ENCODE measurements at places on chromosomes 1 and 21.

GRCh38 chr1:95927061-95927460, 693.1 kb downstream of the RWDD3 start:
- DNase-seq: no peak

- no peak for DNase-seq
Observed at GRCh38 chr1:217892750-217893149, 261.6 kb downstream of the SPATA17 start.

DNA sequence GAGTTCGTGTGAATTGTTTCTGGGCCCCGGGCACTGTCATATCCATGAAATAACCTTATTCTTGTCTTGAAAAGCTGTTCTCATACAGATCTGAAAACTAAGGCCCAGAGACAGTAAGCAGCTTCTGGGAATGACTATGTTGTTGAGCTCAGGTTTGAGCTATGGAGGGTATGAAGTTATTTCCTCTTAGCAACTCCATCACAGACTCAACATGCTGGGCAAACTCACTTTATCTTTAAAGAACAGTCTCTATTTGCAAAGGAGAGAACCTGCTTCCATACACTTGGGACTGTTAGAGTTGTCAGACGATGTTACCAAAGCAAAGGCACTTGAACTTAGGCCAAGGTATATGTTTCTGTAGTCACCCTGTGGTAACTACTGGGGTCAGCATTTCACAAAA, 90.0 kb downstream of the GPR88 start:
- DNase-seq: no peak

- no peak for DNase-seq
Observed at GRCh38 chr21:37075214-37075770, 2.2 kb downstream of the TTC3 start.

- DNase-seq: no peak
Observed at GRCh38 chr1:111320066-111320879, 29.6 kb downstream of the CHIA start.

- peak; percentile 7 for DNase-seq
Observed at GRCh38 chr1:6743189-6744101, 41.8 kb upstream of the CAMTA1 start.

DNA sequence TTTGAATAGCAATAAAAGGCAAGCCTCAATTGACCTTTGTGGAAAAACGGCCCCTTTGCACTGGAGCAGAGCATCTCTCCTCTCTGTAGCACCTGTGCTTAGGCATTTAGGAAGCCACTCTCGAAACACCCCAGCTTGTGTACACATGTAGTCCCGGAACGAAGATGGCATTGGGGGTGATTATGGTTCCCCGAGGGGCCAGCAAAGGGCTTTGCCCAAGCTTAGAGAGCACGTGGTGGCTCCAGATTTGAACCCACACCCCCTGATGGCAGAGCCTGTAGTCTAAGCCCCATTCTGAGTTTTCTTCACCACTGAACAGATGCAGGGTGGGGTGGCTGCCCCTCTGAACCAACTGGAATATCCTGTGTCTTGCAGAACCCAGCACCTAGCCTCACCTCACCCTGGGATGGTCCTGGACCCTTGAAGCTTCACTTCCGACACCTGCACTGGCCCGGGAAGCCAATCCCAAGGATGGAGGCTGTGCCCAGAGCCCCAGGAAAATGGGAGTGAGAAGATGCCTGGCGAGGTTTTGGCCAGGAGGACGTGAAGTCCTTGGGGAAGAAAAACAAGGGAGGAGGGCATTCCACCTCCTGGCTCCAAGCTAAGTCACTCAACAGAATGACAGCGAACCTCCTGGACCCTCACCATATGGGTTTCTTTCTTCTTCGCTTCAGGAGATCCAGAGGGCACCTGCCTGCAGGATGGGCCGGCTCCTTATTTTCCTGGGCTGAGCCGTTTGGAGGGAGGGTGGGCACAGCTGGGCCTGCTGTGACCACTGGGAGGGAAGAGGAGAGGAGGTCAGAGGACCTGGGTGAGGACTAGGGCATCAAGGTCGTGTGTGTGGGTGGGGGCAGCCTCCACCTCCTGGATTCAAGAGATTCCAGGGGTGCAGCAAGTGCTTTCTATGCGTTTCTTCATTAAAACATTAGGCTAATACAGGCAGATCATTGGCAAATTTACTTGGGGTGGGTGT, 37.7 kb downstream of the IGFN1 start:
- no peak for DNase-seq

DNA sequence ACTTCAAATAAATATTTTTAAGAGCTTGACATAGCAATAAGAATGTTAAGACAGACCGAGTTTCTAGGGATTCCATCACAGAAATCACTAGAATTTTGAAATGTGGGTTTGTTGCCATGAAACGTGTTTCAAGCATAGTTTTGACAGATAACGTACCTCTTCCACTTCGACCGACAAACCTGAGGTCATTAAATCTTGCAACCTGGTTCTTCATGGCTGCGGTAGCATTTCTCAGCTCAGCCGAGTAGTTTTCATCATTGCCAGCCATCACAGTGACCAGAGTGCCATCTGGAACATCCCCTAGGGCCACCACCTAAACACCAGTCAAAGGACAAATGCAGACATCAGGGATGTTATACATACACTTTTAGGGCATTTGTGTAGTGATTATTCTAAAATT, 168.7 kb downstream of the RUNX1 start:
- DNase-seq: no peak

GRCh38 chr1:39898648-39899603, 2.8 kb downstream of the MYCL start:
- no peak for DNase-seq

GRCh38 chr1:91148641-91149069, 126.8 kb upstream of the ZNF644 start:
- DNase-seq: no peak

DNA sequence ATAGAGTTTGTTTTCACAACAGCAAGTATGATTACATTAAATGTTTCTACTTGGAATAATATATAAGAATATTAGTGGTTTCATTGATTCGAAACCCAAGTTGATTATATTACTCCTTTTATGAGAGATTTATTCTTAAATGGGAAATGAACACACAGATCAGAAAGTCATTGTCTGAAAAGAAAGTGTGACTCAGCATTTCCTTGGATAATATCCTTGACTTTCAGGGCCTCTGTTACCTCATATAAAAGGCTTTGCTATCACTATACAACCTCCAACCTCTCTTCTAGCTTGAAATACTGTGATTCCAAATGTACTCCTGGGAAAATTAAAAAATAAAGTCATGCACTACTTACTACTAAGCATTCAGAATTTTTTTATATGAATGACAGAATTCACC, 295.3 kb upstream of the LYPLAL1 start:
- DNase-seq: no peak

- no peak for DNase-seq
Observed at GRCh38 chr21:43195121-43196021, 26.6 kb downstream of the CRYAA start.

GRCh38 chr1:150322310-150322709, 977 bp downstream of the PRPF3 start:
- peak; percentile 11 for DNase-seq

GRCh38 chr1:105027838-105028471, 1278.3 kb downstream of the AMY1C start:
- no peak for DNase-seq

DNA sequence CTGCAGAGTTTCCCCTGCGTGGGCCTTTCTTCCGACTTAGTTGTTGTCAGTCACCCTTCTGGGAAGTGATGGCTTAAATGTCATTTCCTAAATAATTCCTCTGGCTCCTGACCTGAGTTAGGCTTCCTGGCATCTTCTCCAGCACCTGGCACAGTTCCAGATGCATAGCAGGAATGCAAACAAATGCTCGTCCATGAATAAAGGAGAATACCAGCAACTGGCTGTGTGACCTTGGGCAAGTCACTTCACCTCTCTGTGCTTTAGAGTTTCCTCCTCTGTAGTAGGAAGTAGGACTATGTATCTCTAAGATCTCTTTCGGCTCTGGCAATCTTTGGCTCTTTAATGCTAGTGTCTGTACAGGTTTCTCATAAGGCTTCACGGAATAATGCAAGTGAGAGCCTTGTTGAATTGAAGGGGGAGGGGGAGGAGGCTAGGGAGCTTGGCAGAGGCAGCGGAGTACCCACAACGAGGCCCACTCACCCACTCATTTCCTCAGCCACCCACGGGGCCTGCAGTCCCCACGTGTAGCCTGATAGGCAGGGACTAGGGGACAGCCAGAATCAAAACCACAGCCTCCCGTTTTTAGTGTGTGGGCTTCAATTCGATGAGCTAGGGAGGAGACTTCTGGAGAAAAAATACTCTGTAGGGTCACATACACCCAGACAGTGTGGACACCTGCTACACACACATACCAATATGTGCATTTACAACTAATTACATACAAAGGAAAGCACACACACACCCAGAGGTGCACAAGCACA, 48.1 kb downstream of the TENT5C start:
- peak; percentile 59 for DNase-seq

- DNase-seq: no peak
Observed at GRCh38 chr1:214378492-214378891, 97.5 kb downstream of the SMYD2 start.

DNA sequence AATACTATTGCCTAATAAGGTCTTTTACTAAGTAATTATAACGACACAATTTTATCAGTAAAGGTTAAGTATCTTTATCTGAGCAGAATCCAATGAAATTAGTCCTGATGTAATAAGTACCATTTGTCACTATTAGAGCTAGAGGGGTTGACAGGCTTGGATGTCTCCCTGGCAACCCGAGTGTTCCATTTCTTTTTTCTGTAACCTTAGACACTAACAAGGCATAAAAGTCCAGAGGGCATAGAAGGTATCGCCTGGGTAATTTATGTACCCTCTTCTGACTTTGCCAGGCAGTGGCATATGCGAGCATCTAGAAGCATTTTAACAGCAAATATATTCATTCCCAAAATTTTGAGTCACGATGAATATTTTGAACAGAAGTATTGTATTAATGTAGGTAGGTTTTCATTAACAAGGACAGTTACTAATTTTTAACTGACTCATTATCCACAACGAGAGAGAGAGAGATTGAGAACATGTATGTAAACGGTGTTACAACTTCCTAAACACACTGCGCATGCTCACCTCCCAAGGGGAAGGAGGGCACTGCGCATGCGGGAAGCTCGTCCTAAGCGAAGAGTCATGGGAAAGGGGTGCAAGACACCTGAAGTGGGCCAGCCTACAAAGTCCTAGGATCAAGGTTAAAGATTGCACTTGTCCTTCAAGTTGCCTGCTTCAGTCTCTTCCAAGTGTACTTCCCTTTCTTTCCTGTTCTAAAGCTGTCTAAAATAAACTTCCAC, 423.9 kb downstream of the DSCAM start:
- no peak for DNase-seq

- no peak for DNase-seq
Observed at GRCh38 chr1:189962181-189962580, 515.5 kb downstream of the BRINP3 start.

GRCh38 chr1:210677533-210677932, 348.8 kb downstream of the HHAT start:
- DNase-seq: no peak

GRCh38 chr1:165598676-165599059, 32.4 kb upstream of the MGST3 start:
- DNase-seq: no peak

- no peak for DNase-seq
Observed at GRCh38 chr1:240484804-240485443, 127.0 kb downstream of the GREM2 start.

DNA sequence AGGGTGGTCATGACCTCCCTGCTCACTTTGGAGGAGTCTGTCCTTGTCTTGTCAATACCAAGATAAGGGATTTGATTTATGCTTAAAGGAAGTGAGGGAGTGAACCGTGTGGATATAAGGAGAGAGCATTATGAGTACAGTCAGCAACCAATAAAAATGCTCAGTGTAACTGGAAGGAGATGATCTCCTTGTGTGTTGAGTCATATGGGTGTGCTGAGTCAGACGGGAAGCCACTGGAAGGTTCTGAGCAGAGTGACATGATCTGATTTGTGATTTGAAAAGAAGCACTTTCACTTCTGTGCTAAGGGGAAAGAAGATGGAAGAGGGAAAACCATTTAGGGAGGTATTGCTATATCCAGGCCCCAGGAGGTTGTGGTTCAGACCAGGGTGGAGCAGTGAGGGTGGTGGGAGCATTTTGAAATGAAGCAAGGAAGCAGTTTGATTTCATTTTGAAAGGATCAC, 2.5 kb upstream of the BCL10 start:
- peak; percentile 54 for DNase-seq

GRCh38 chr1:225942574-225942973, 1.6 kb upstream of the LEFTY2 start:
- DNase-seq: no peak

DNA sequence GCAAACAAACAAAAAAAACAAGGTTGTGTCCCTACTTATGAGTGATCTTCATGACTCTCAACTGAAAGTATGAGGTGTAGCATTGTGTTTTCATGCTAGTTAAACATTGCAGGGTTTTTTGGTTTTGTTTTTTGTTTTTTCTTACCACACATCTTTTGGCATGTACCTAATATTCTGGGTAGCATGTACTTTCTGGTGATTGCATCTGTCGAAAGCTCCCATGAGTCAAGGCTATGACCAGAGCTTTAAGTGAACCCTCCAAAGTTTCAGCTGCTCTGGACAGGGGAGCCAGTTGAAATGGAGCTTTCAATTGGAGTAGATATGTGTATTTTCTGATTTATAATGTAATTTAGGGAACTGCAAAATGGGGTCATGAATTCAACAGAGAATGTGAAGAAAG, 115.5 kb downstream of the KCNK2 start:
- DNase-seq: no peak

- DNase-seq: no peak
Observed at GRCh38 chr1:244050014-244050834, 859 bp upstream of the ZBTB18 start.

DNA sequence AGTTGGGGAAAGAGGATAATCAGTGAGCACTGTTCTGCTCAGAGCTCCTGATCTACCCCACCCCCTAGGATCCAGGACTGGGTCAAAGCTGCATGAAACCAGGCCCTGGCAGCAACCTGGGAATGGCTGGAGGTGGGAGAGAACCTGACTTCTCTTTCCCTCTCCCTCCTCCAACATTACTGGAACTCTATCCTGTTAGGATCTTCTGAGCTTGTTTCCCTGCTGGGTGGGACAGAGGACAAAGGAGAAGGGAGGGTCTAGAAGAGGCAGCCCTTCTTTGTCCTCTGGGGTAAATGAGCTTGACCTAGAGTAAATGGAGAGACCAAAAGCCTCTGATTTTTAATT, 42.7 kb downstream of the YARS1 start:
- no peak for DNase-seq

GRCh38 chr1:235873045-235873444, 6.3 kb upstream of the LYST start:
- DNase-seq: peak; percentile 48

- DNase-seq: no peak
Observed at GRCh38 chr1:89391686-89392085, 27.8 kb downstream of the GBP6 start.
